IPS-NIHi11 (cell line): ENCODE measurements at places on chromosomes 16 and 17.

GRCh38 chr16:63623551-63624039, 1498.3 kb downstream of the CDH11 start:
- no peak for DNase-seq

GRCh38 chr16:1010251-1010650, 28.7 kb downstream of the SOX8 start:
- no peak for DNase-seq

DNA sequence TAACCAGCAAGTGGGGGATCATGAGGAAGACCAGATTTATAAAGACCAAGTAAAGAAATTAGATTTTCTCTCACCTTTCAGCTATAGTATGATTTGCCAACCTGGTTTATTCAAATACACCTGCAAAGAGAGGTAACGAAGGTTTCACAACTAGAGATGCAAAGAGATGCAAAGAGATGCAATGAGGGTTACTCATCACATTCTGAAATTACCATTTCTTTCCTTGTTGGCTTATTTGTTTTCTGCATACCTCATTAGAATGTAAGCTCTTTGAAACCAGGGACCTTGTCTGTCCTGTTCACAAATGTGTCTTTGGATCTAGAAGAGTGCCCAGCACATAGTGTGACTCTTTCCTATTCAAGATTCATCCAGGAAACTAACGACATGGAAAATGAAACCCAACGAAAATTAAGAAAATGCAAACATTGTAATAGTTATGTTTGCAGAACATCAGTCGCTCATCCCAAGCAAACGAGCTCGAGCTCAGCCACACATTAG, 9.0 kb upstream of the LONP2 start:
- DNase-seq = no peak

DNA sequence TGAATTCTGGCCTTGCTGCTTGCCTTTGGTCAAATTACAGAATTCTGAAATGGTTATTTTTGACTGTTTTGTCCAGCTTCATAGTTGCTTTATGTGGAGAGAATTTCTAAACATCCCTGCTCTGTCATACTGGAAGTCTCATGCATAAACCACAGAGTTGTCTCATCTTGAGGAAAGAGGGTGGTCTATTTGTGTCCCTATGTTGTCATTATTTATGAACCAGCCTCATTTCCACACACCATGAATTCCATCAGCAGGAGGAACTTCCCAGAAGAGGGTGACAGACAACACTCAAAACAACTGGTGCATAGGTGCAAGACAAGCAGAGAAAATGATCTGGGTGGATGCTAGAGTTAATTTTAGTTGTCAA, 525.8 kb upstream of the GOT2 start:
- no peak for DNase-seq

- no peak for DNase-seq
These were observed 224.9 kb downstream of the CNTNAP4 start for GRCh38 chr16:76502063-76502462.

- DNase-seq = no peak
These were observed 33.4 kb downstream of the CDK5R1 start for GRCh38 chr17:32520104-32520701.

GRCh38 chr16:72596373-72596772, 424.4 kb upstream of the PMFBP1 start:
- DNase-seq = no peak

GRCh38 chr16:73286346-73287267, 238.7 kb upstream of the ZFHX3 start:
- DNase-seq = no peak

- peak; percentile 7 for DNase-seq
These were observed 34.9 kb upstream of the ZC3H18 start for GRCh38 chr16:88535191-88535856.

DNA sequence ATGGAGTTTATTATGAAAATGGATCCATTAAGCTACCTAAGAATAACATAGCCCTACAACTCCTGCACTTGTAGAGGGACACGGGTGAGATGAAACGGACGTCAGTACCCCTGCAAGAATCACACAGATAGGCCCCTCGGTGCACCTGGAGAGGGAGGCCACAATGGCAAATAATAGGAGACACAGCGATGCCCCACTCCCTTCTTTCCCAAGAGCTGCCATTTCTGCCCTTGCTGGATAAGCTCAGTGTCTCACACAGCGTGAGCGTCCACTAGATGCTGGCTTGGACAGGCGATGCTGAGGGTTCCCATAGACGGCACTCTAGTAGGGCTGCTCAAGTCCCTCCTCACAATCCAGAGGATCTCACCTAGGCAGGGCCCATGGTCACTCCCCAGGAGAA, 67.8 kb downstream of the ADCY9 start:
- no peak for DNase-seq

- no peak for DNase-seq
These were observed 891 bp downstream of the CORO1A start for GRCh38 chr16:30184096-30184890.

- no peak for DNase-seq
These were observed 79.2 kb downstream of the CDH11 start for GRCh38 chr16:65042438-65043365.
